Activated CD4-positive, alpha-beta T cell treated with anti-CD3 and anti-CD28 coated beads, Interleukin-2, amount 50 U/mL, for 4 hours (primary cell): ENCODE measurements at places on chromosomes 3 and 15.

- DNase-seq, result no peak
These were observed 82.3 kb downstream of the RBPMS2 start for GRCh38 chr15:64693134-64693533.

GRCh38 chr3:192816351-192816750 lies 89.0 kb upstream of the FGF12 start:
- DNase-seq, result no peak

GRCh38 chr3:57889807-57890206 lies 118.4 kb upstream of the FLNB start:
- no peak for DNase-seq

DNA sequence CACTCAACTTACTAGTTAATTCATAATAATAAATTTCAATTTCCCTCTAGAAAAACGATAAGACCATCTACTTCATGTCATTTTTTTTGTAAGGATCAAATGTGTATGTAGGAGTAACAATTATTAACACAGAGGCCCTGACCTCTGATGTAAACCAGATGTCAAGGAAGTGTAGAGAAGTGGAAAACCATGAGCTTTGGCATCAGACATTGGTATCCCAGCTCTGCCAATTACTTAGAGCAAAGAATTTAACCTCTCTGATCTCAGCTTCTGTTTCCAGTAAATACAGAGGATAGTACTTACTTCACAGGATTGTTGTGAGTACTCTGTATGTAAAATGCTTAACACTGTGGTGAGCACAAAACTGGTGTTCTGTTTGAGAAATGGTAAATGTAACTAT lies 17.5 kb downstream of the AQR start:
- DNase-seq, result no peak

- DNase-seq, result no peak
These were observed 46.1 kb downstream of the ABHD5 start for GRCh38 chr3:43736558-43737440.

- DNase-seq, result no peak
These were observed 53.5 kb downstream of the MAGEF1 start for GRCh38 chr3:184658223-184658928.

GRCh38 chr3:133192363-133192945 lies 154.3 kb downstream of the TMEM108 start:
- no peak for DNase-seq

DNA sequence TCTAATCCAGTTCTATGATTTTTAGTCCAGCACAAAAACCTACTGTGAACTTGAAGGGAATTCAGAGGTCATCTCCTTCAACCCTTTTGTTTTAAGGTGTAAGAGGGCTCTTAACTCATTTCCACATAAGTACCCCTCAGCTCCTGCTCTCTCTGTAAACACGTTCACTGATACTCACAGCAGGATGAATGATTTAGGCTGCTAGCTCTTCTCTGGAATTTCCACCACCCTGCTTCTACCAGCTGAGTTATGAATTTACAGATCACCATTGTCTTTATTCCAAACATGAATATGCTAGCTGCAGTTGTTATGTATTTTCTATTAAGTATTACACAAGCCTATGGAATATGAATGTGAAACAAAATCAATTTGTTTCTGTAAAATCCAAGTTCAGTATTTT lies 101.3 kb upstream of the NANOGP8 start:
- DNase-seq, result no peak

- no peak for DNase-seq
These were observed 69.9 kb downstream of the LYZL4 start for GRCh38 chr3:42340466-42340865.

DNA sequence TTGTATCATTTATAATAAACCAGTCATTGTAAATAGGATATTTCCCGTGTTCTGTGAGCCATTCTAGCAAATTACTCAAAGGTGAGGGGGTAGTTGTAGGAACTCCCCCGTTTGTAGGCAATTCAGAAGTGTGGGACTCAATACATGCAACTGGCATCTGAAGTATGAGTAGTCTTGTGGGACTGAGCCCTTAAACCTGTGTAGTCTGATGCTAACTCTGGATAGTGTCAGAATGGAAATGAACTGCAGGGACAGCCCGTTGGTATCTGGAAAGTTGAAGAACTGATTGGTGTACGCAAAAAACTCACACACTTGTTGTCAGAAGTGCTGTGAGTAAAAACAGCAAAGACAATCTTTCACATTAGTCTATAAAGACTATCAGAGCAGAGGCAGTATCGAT lies 32.6 kb downstream of the HERC1 start:
- no peak for DNase-seq

DNA sequence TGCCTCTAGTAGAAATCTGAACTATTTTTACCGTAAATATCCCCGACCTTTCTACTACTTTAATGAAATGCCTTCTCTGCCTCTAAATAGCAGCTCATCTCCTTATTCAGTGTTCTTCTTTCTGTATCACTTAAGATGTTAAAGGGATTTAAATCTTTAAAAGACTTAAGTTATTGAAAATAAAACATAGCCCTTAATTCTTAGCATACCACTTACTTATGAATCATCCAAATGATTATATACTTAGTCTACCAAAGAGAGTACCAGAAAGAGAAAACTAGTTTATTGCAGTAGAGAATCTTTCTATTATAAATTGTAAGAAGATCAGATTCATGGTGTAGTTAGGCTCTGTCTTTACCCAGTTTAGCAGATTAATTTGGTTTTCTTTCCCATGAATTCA lies 802.0 kb downstream of the TBL1XR1 start:
- DNase-seq, result no peak

DNA sequence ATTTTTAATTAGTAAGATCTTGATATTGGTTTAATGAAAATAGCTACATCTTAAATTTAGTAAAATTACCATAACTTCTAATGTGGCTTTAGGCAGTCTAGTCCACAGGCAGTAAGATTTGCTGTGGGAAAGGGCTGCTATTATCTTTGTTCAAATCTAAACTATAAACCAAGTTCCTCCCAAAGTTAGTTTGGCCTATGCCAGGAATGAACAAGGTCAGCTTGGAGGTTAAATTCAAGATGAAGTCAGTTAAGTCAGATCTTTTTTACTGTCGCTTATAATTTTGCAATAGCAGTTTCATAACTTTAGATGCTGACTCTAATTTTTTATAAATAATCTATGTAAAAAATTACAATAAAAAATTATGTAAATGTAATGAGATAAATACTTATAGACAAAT lies 1016.9 kb upstream of the ALCAM start:
- no peak for DNase-seq

- DNase-seq, result peak; percentile 4
These were observed 65.1 kb downstream of the HMCES start for GRCh38 chr3:129343643-129344360.

- DNase-seq, result no peak
These were observed 36.3 kb upstream of the MASP1 start for GRCh38 chr3:187327845-187328244.

DNA sequence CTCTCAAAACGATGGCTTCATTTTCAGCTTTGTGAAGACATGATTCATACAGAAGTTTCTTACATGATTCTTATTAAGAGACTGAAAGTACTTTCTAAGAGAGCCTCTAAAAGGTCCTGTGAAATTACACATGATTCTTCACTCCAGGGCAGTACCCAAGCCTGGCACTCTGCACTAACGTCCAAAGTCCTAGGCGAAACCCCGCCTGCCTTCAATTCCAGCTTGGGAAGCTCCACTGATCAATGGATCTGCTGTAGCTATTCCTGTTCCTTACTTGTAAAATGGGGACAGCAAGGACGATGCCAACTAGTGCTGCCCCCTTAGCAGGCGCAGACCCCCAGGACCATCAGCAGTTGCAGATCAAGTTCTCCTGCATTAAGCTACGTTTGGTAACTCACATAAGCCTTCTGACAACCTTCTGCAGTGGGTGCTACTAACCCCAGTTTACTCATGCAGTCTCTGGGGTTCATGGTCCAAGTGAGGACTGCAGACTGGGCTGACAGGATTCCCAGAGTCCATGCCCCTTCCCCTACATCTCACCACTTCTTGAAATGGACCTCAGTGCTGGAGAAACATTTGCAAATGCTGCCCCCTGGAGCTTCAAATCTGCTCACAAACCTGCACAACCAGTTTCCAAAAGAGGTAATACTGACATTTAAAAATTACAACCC lies 10.6 kb downstream of the CHCHD4 start:
- DNase-seq, result no peak

DNA sequence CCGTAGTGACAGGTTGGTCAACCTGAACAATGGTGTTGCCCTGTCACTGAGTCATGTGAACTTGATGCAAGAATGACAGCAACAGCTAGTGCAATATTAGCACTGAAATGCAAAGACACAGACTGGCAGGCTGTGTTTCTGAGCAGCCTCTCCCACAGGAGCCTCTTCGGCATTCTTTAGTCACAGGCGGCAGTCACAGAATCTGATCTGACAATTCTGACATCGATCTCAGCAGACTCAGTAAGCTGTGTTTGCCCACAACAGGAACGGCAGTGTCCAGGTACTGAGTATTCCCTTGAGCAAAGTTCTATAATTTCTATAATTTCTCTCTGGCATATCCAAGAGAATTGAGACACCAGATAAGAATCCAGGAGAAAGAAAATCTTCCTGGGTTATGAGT lies 776.8 kb downstream of the GRM7 start:
- DNase-seq, result no peak

GRCh38 chr3:31165399-31165860 lies 271.0 kb upstream of the GADL1 start:
- no peak for DNase-seq

- DNase-seq, result no peak
These were observed 137.6 kb downstream of the SRGAP3 start for GRCh38 chr3:9111866-9112265.

DNA sequence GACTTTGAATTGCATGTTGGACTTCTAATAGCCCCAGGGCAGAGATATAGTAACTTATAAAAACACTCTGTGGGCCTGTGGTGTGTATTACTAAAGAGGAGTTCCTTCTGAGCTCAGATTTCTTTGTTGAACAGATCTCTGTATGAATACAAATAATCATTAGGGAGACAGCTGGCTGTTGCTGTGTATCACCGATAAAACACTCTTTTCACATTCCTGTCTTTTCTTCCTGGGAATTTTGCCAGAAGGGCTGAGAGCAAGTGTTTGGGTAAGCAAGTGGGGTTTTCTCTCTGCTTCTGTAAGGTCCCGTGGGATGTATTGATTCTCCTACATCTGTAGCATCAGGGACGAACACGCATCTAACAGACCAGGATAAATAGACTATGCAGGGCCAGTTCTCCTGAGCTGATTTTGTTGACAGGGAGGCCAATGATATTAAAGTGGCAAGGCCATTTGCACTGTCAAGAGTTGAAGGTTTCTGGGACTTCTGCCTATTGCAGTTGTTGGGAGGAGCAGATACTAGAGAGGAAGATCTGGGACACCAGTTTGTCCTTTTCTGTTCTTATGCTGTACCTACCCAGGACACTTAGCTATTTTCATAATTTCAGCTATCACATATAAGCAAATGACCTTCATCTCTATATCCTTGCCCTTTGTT lies 225.9 kb upstream of the CD96 start:
- DNase-seq, result no peak

DNA sequence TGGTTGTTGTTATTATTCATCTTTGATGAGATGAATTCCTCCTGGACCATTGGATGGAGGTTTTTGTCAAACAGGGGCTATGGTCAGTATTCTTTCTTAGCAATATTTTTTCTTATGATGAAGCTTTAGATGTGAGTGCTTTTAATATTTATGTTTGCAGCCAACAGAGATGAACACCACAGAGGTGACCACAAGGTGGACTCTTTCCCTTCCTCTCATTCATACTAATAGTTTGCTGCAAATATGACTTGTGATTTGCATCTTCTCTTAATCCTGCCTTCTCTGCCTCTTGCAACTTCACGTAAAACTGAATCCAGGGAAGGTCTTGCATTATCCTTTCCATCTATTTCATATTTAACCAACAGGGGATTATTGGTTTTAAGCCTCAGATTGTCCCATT lies 473.1 kb upstream of the UBE2E2 start:
- DNase-seq, result no peak

DNA sequence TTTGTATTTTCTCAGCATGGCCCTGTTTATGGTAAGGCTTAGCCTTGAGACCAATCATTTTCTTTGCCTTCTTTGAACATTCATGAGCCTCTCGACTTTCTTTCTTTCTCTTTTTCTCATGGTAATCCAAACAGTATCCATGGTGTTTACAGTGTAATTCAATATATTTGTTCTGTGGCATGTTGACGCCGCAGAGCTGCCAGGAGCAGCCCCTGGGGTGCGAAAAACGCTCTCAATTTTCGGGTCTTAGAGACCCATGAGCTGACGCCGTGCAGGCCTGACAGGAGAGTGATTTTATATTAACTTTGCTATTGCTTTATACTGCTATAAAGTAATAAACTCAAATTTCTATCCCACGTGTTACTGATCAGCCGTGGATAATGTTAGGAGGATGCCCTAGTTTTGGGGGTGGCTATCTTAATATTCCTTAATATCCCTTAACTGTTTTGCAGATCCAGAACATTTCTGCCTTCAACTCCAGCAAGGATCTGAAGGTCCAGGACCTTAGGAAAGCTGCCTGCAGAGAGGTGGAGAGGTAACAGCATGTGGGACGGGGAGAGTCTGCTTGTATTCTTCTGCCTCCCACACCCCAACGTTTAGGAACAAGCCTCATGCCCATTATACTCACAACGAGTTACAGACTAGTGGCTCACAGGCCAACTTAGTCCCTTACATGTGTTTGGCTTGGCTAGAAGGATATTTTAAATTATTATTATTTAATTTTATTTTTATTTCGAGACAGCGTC lies 29.3 kb upstream of the MYO1E start:
- DNase-seq, result no peak

DNA sequence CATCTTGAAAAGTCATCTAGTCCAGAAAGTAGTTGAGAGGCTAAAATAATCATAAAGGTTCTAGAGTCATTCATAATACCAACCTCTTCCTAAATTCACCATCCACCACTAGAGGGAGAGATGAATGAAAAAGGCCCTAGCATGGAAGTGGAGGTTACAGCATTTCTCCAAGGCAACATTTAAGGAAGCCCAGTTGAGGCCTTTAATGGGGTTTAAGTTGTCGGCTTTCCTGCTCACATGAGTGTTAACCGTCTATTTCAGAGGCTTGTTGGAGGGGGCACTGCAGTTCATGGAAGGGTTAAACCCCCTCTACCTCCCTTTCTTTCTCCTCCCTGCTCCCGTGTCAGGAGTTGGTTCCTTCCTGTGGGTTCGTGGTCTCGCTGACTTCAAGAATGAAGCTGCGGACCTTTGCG lies 3.8 kb upstream of the SLCO3A1 start:
- no peak for DNase-seq

- DNase-seq, result no peak
These were observed 51.4 kb upstream of the THBS1 start for GRCh38 chr15:39529457-39529856.

GRCh38 chr3:127013758-127014535 lies 31.0 kb downstream of the PLXNA1 start:
- DNase-seq, result no peak

DNA sequence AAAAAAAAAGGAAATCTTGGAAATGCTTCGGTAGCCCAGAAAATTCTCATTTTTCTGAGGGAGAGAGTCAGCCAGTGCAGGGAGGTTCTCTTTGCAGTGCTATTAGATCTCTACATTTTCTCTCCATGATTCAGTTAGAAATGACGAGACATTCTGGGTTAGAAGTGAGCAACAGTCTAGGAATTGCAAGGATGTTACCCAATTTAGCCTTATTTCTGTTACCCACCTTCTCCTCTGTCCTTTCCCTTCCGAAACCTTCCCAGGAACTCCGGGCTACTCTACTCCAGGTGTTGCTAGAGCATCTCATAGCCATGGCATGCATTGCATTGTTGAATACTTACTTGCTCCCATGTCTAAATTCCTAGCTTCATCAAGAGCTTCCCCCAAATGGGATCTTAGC lies 106.8 kb downstream of the EDEM1 start:
- no peak for DNase-seq
